ENCODE measurements at places on chromosomes 4 and X.

- no peak for DNase-seq
These were observed 369.5 kb upstream of the FAM241A start for GRCh38 chr4:111775556-111776297.

GRCh38 chr4:153725831-153726154 is 34.0 kb downstream of the RNF175 start:
- DNase-seq = no peak

DNA sequence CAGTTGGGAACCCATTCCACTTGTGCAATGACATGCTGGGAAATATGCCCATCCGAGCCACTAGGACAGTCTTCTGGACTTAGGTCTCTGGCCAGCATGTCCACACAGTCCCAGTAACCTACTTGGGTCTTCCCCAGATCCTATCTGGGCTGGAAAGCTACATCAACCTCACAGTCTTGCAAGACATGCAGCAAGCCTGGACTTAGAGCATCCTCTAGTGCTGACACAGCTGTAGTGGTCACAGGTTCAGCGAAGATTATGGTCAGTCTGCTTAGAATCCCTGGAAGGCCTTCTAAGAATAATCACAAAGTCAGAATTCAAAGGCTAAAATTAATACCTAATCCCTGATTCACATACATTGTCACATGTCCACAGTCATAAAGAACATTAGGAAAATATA is 842.7 kb downstream of the STPG2 start:
- no peak for DNase-seq

- no peak for DNase-seq
These were observed 26.5 kb upstream of the CYBB start for GRCh38 chrX:37753384-37753783.

DNA sequence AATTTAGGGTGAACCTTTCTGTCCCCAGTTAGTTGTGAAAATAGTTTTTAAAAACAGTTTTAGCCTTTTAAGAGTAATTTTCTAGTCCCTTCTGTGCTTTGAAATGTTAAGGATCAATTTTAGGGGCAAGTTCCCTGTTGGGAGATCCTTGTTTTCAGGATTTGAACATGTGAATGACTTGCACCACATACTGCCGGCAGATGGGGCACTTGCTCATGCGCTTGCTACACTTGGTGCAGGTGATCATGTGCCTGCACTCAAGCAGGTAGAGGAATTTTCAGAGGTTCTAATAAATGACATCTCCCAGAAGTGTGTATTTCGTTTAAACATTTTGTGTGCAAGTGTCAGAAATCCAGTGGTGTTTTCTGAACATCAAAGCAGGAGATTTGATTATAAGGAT is 195.9 kb downstream of the CHM start:
- no peak for DNase-seq

GRCh38 chr4:166802346-166802745 is 431.9 kb downstream of the SPOCK3 start:
- DNase-seq = no peak

DNA sequence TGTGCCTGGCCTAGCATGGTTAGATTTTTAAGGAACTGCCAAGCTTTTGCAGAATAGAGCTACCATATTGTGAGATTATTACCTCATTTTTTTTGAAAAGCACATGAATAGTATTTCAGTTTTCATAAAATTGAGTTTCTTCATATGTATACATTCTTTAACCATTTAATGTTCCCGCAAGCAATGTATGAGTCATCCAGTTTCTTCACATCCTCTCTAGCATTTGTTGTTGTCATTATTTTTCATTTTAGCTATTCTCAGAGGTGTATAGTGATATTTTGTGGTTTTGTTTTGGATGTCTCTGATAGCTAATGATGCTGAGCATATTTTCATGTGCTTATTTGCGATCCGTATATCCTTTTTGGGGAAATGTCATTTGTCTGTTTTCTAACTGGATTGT is 74.9 kb downstream of the GLUD2 start:
- DNase-seq = no peak

- no peak for DNase-seq
These were observed 36.7 kb upstream of the HDAC8 start for GRCh38 chrX:72609313-72609712.

- DNase-seq = no peak
These were observed 142.2 kb upstream of the KCNIP4 start for GRCh38 chr4:22090661-22091351.

DNA sequence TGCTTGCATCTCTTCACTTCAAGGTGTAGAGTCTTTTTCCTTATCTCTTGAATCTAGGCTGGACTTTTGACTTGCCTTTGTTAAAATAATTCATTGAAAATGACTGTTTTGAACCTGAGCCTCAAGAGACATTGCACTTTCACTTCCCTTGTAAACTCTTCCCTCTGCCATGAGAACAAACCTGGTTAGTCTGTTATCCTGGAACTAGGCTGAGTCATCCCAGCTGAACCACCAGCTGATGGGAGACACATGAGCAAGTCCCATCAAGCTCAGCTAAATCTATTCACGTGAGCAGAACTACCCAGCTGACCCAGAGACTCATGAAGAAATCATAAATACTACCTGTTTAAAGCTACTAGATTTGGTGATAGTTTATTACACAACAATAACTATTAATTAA is 202.3 kb upstream of the CENPE start:
- DNase-seq = no peak

DNA sequence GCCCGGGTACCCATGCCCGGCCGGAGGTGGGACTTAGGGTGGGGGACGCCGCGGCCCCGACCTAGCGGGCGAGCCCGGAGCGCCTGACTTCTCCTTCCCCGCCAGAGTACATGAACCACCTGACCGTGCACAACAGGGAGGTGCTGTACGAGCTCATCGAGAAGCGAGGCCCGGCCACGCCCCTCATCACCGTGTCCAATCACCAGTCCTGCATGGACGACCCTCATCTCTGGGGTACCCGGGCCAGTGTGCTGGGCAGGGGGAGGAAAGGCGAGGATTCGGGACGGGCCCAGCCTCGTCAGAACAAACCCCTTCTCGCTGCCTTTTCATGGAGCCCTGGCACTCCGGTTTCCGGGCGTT is 622 bp downstream of the TAFAZZIN start:
- DNase-seq = no peak

DNA sequence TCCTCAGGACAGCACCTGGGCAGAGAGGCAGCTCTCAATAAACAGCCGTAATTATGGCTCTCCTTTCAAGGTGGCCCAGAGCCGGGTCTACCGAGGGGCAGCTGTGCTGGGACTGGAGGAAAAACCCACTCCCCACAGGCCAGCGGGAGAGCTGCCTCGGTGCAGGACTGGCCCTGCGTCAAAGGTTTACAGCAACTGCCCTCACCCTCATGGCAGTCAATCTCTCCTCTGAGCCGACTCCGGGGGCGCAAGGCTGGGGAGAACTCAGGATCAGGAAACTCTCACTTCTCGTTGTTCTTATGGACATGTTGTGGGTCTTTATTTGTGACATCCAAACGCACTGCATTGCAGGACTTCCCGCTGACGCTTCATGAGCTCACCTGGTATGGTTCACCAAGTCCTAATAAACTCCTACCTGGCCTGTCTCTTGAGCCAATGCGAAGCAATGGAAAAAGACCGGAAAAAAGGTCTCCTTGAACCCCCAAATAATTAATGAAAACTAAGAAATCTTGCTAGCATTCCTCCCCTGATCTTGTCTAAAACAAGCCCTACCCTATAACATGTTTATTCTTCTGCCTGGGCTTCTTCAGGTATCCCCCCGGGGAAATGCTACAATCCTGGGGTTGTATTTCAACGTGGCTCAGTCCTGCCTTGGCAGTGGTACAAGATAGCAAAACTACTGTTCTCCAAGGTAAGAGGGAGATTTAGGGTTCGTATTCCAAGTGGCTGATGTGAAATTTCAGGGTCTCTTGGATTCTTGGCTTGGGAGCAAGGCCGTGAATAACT is 50.1 kb upstream of the CDKN2AIP start:
- DNase-seq = no peak

- DNase-seq = no peak
These were observed 326.3 kb upstream of the ZCCHC13 start for GRCh38 chrX:73977542-73978169.

DNA sequence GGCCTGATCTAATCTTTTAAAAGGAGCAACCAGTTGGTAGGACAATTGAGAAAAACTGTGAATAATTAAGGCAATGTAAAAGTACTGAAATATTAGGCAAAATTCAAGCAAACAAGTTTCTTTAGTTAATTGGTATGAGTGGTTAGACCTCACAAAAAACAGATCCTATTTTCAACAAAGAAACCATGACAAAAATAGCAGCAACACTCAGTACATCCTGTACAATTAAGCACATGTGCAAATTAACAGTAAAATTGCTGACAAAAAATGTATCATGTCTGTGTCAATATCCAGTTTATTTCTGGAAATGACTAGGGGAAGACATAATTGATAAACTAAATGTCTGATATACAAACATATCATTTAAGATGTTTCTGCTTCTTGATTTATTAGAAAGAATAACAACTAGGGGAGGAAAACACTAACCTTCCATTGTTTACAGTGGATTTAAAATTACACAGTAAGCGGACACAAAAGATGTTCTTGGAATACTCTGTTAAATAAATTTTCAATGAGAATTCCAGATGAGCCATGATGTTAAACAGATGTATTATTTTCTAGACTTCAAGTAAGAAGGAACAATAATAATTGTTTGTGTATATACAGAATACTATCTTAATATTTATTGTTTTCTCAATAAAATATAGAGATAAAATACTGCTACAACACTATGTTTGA is 638.9 kb downstream of the SPRY1 start:
- no peak for DNase-seq

DNA sequence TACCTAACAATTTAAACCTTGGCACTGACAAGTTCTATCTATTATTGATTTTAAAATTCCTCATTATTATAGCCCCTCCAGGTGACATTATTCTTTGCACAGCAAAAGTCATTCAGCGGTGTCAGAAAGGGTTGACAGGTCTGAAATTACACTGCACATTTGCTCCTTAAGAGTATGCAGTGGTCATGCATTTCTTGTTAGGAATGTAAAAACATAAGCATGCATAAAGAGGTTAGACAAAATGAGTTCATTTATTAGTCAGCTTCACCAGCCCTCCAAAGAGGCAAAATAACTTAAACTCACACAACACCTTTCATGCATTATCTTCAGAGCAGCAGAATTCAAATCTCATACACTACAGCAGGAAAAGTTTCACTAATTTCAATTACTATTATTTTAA is 158.8 kb downstream of the HNRNPD start:
- no peak for DNase-seq

GRCh38 chrX:14618177-14618965 is 89.0 kb downstream of the GLRA2 start:
- no peak for DNase-seq

DNA sequence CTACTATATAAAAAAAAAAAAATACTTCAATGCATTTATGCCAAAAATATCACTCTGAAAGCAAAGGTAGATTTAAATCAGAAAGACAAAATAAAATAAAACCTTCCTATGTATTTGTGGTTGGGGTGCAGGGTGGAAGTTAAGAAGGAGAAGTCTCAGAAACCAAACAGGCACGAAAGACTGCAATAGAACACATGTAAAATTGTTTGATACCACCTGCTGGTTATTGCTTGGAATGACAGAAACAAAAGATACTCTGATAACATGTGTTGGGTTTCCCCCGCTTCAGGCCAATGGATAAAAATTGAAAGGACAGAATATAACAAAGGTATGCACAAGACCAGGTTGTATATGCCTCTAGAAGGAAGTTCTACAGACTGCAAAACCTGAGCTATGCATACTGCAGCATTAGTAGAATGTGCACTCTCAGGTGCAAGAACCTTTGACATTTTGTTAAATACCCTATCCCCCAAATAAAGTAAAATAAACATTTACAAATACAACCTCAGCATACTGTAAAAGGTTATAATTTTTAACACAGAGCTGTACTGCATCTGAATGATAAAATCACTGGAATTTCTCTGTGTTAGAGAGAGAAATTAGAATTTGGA is 118.8 kb downstream of the GABRA2 start:
- no peak for DNase-seq

DNA sequence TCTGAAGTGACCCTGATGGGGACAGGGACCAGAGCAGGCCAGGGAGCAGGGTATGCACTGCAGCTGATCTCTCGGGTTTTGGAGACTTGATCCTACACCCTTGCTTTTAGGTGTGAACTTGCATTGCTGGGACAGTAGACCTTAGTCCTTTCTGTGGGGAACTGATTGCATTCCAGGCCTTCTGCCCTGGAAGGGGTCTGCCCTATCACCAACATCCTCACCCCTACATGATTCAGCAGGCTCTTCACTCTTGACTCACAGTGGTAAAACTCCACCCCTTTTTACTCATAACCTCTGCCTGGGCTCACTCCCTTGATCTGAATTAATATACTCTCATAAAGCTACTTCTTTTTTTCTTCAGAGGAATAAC is 6.6 kb upstream of the DDX60L start:
- DNase-seq = no peak

DNA sequence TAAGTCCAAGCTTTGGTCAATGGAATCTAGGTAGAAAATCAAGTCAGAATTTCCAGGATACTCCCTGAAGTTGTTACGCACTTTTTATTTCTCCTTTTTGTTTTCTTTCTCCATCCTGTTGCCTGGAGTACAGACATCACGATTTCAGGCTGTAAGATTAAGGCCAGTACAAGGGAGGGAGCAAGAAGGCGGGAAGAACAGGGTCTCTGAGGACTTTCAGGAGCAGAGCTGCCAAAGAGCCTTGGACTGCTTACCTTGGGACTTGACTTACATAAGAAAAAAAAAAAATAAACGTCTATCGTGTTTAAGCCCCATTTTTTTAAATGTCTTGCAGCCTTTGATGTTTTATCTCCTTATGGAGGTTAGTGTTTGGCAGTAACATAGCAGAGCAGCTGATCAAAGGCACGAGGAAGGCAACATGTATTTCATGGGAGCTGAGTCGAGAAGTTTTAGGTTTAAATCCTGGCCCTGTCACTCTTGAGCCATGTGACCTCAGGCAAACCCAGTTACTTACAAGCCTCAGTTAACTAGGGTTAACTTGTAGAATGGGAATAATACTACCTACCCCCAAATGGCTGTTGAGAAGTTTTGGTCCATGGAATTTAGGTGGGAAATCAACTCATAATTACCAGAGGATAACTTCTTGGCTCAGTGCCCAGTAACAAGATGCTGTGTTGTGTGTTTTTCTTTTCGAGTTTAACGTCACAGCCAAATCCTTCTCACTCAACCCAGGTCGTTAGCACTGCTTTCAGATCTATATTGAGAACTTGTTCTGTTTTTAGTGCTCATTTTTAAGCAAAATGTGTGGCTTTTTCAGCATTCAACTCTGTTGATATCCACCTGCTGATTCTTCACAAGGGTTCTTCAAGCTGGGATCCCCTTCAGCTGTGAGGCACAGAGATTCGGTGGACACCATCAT is 106.8 kb downstream of the CLNK start:
- no peak for DNase-seq
